ENCODE measurements at places on chromosomes 7 and 10.

- no peak for DNase-seq
These were observed 21.6 kb upstream of the NME8 start for GRCh38 chr7:37826825-37827224.

- no peak for DNase-seq
These were observed 59.4 kb upstream of the UCN3 start for GRCh38 chr10:5305374-5305773.

GRCh38 chr7:154171422-154171821 lies 119.2 kb downstream of the DPP6 start:
- DNase-seq, result no peak

- DNase-seq, result peak; percentile 59
These were observed at the start of gene AOAH for GRCh38 chr7:36723951-36724664. AOAH (minus strand) TSS chr7:36724494; CDS start chr7:36724148, 346 bp downstream.

GRCh38 chr7:44634839-44635591 lies 28.6 kb downstream of the OGDH start:
- DNase-seq, result no peak

DNA sequence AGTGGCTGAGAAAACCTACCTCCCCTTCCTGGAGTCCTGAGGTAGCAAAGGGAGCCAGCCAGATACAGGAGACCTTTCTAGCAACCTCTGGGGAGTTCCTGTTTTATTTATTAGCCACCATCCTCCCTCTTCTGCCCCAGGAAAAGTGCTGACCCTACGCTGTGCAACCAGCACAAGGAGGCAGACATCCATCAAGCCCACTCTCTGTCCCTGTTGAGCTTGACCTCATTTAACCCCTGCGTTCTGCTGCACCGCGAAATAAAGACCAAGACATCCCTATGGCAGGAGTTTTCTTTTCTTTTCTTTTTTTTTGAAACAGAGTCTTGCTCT lies 25.3 kb upstream of the ANKRD2 start:
- no peak for DNase-seq

GRCh38 chr7:116403265-116403664 lies 96.3 kb upstream of the CAV2 start:
- no peak for DNase-seq

- no peak for DNase-seq
These were observed 76.8 kb upstream of the KLF6 start for GRCh38 chr10:3861795-3862194.

GRCh38 chr10:45023426-45023825 lies 22.7 kb downstream of the ZNF22 start:
- no peak for DNase-seq

DNA sequence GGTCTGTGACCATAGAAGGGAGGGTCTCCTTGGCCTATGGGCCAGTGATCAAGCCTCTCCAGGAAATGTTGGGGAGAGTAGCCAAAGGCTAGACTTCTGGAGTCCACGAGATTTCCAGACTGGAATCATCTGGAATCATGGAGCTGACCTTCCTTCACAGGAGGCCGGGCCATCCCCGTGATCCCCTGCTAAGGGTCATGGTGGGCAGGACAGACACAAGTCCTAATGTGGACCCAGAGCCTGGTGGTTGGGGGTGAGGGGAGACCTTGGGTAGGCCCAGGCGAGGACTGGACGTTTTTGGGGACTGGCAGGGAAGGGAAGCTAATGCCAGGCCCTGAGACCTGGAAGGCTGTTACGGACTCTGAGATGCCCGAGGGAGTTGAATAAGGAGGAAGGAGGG lies 9.8 kb upstream of the GRID1 start:
- no peak for DNase-seq

DNA sequence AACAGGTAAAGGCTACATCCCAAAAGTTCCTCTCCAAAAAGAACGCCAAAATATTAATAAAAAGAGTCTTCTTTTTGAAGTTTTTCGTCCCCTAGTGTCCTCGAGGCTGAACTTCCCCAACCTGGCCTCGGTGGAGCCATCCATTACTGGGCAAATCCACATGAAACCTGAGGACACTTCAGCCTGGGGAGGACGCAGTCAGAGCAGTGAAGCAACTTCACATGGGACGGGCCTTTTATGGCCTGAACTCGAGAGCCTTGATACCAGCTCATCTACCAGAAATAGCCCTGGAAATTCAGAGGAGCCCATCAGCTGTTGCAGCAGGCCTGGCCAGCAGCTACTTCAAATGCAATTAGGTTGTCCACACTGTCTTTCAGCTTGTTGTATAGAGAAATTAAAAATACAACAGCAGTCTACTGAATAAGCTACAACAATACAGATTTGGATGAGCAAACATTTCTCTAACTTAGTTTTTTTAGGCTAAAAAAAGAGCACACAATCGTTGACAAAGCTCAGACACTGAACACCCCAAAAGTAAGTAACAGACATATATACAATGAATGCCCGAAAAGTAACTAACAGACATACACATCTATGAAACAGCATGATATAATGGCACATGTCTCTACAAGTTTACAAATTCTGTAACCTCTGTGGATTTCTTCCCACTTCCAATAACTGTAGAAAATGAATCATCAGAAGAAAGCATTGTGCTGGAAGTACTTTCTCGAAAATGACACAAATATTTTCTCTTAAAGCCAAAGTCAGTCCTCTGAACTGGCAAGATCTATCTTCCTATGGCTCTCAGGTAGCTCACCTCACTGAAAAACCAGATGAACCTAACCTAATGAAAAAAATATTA lies at the start of gene SVIL:
Gene SVIL, minus strand, starts transcription at position 208 of the 862 bp plus-strand sequence. CDS start 79,913 bp downstream, outside the sequence.
- DNase-seq, result no peak

DNA sequence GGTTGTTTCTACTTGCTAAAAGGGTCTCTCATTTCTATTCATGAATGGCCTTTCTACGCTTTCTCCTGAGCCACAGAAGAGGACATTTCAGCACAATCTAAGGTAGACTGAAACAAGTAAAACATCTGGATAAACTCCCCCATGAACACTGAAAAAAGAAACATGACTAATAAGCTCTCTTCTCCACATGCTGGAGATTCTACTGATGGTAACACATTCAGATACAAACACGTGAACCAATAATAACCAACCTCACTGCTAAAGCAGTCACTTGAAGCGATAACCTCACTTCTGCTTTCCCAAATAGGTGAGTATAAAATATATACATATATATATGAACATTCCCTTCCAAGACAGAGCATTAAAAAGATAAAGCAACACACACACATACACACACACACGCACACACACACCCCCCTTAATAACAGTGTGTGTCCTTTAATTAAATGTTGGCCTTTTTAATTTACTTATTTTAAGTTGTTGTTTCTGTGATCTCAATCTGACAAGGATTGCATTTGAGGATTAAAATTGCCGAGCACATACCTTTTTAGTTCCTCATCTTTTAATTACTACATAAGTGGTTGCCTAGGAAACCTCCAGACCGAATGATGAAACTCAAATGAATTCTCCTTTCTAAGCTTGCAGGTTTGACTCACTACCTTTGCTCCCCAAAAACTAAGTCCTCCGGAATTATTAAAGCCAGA lies 292.4 kb upstream of the KLF14 start:
- no peak for DNase-seq

DNA sequence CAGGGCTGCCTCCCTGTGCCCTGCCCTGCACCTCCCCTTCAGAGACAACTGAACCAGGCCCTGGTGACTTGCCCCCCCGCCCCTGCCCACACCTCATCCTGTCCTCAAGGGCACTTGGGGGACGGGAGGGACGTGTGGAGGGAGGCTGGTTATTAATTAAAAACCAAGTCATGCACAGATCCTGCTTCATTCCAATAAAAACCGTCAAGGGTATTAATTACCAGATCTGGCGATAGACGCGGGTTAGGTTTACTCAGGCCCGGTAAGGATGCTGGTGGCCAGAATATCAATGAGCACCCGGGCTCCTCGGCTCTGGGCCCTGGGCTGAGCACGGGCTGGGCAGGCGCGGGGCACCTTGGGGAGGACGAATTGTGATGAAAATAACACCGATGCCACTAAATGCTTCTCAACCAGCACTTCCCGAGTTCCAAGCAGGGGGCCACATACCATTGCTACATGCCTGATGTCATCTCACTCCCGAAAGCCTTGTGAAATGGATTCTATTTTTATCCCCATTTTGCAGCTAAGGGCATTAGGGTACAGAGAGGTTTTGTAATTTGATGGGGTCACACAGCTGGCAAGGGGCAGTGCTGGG lies 24.5 kb upstream of the GTF2IRD1 start:
- DNase-seq, result no peak

DNA sequence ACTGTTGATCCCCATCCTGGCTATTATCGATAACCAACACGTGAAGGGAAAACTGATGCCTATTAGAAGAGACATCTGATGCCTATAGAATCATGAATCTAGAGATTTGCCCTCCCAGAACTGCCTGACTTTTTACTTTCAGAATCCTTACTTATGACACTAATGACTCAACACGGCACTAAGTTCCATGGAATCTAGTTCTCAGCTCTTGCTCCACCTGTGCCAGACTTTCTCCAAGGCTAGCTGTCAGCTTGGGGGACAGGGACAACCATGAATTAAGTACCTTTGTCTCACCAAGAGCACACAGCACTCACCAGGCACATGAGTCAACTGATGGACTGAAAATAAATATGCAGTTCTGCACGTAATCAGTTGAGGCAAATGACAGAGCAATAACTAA lies 184.2 kb downstream of the FRMD4A start:
- DNase-seq, result no peak

- no peak for DNase-seq
These were observed 23.9 kb downstream of the OPALIN start for GRCh38 chr10:96334616-96335526.

GRCh38 chr7:142689439-142690120 lies 59.7 kb upstream of the PRSS1 start:
- DNase-seq, result no peak

DNA sequence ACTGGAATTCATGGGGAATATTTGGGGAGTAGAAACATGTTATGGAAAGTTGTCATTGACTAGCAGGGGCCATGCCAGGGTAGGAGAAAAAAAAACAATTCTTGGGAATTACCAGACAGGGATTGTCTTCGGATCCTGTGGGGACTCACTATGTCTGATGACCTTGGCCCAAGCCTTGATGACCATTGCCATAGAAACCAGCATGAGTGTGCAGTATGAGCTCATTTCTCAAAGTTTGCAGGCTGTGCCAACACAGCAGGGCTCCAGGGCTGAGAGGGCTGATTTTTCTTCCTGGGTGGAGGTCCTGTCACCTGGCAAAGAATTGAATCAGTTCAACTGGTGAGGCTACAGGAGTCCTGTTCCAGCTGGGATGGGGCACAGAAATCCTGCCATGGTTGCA lies 198.3 kb downstream of the ADRA2A start:
- DNase-seq, result no peak

DNA sequence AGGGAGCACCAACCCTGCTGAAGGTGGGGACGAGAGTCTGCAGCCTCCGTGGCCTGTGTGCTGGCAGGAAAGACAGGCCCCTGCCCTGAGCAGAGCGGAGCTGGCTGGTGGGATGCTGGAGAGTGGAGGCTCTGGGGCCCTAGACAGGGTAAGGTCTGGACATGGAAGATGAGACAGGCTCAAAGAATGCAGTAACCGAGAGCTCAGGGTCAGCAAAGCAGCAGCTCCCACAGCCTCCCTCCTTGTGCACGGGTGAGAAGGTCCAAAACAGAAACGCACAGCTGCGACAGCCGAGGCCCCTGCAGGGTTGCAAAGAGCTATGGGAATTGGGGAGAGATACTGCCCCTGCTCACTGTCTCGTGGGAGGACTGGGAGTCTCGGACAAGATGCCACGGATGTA lies 80.5 kb downstream of the TNS3 start:
- DNase-seq, result no peak

DNA sequence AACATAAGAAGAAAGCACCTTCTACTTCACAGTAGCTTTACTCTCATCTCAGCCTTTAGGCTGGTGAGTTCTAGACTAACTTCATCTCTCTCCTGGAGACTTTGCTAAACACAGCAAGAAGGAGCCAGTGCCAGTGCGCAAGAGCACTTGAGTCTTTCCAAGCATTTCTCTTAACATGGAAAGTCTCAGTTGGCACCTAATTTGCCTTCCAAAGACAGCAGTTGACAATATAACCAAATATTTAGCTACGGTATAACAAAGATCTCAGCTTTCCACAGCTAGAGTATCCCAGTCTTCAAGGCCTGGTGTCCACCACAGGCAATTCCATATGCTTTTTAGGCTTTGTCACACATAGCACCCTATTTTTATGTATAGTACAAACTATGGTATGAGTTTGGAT lies 1204.9 kb downstream of the CNTNAP2 start:
- no peak for DNase-seq

- DNase-seq, result no peak
These were observed 60.0 kb downstream of the VSTM4 start for GRCh38 chr10:49055221-49055849.

- DNase-seq, result no peak
These were observed 686.9 kb downstream of the NXPH1 start for GRCh38 chr7:9120331-9120730.

GRCh38 chr10:128476368-128476725 lies 350.1 kb upstream of the MKI67 start:
- no peak for DNase-seq

DNA sequence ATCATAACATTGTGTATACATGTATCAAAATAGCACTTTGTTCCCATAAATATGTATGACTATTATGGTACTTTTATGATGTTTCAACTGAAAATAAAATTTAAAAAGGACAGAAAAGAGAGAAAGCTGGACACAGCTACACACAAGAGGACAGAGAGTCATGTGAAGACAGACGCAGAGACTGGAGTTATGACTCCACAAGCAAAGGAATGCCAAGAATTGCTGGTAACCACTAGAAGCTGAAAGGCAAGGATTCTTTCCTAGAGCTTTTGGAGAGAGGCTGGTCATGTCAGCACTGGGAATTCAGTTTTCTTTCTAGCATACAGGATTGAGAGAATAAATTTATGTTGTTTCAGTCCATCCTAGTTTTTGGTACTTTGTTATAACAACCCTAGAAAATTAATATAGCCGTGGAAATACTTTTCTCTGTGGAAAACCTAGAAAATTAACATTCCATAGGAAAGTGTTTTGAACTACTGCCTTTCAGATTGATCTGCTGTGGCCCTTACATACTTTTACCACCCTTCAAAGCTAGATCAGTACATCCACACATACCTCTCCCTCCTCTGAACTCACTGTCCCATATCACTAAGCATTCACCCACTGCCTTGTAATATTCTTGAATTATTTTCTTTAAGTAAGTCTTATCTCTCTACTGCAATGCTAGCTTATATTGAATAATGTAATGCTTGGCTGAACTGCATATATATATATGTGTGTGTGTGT lies 575.3 kb downstream of the IPMK start:
- DNase-seq, result no peak

GRCh38 chr10:69819716-69820506 lies 18.2 kb downstream of the COL13A1 start:
- no peak for DNase-seq

GRCh38 chr7:9981742-9982349 lies 991.8 kb upstream of the PHF14 start:
- no peak for DNase-seq

Data from stimulated activated CD4-positive, alpha-beta T cell treated with anti-CD3 and anti-CD28 coated beads, Interleukin-12 subunit alpha, Interleukin-12 subunit beta, amount 100 ng/mL, for 24 hours (primary cell).